ENCODE measurements at places on chromosomes 4 and X.

DNA sequence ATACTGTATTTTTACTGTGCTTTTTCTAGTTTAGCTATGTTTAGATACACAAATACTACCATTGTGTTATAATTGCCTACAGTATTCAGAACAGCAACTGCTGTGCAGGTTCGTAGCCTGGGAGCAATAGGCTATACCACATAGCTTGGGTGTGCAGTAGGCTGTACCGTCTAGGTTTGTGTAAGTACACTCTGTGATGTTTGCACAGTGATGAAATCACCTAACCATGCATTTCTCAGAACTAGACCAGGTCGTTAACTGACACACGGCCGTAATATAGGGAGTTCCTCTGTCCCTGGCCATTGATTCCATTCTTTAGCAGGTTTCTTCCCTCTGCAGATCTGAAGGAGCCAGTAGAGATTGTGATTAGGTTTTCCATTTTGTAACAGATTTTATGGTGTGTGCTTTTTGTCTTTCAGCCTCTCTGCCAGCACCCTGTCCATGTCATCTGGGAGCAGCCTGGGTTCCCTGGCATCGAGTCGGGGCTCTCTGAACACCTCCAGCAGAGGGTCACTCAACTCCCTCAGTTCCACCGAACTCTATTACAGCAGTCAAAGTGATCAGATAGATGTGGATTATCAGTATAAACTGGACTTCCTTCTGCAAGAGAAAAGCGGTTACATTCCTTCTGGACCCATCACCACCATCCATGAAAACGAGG is 59.5 kb downstream of the CLDN22 start:
- no peak for DNase-seq

DNA sequence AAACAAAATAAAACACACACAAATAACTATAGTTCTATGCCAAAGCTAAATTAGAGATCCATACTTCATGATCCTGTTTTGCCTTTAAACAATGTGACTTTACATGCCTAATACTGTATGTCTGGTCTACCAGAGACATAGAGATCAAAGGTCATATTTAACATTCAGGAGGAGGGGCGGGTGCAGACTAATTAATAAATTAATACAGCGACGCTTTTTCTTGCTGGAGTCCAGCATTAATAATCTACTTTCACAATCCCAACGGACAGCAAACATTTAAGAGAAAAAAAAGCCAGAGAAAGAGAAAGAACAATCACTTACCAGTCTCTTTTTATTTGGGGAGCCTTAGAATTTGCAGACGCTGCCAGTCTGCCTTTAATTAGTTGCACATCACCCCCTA is 509 bp downstream of the CXXC4 start:
- no peak for DNase-seq

GRCh38 chr4:142095886-142096605 is 459.7 kb downstream of the IL15 start:
- DNase-seq, result peak; percentile 89

- DNase-seq, result peak; percentile 21
Measured at GRCh38 chrX:49978176-49978575, 55.8 kb downstream of the CLCN5 start.

DNA sequence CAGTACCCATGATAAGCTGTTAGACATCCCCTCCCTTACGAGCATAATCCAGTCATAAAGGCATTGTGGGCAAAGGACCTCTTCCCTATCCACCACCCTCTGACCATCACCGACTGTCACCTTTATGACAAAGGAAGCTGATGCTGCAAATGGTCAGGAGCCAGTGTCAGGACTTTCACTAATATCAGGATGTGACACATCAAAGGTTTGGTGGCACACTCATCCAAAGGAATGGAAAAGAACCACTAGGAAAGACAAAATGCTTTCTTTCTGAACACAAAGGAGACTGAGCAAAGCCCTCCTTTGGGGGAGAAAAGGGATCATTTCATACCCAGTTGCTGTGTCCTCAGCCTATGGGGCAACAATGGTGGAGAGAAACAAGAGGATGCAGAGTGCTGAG is 66.9 kb upstream of the PROM1 start:
- DNase-seq, result peak; percentile 54

DNA sequence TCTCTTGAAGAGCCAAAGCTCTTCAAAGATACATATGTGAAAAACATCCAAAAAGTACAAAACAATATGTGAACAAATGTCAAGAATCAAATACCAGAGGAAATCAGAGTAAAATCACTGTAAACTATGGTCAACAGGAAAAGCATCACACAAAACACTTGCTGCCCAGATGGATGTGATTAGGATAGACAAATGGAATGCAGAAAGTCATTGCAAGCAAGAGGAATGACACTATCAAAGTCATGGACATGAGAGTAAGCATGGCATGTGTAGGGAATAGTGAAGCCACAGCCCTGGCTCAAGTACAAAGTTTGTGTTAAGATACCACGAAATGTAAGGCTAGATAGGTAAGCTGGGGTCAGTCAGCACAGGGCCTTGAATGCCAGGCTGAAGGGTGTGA is 37.7 kb downstream of the CLDN2 start:
- no peak for DNase-seq

- no peak for DNase-seq
Measured at GRCh38 chr4:73447671-73448070, 11.7 kb downstream of the AFP start.

DNA sequence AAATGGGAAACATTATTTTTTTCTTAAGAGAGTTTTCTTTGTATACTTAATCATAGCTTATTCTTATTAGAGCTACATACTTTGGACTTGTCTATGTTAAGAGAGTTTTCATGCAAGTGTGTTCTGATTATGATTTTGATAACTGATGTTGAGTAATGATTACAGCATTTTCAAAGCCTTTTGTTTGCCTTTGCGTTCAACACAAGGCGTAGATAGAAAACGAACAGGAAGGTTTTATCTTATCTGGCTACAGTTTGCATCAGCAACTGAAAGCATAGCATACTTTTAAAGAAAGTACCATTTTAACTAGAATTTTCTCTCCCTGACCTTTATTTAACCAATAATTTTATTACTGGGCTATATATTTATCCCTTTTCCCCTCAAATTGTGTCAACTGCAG is 51.6 kb upstream of the PDLIM5 start:
- DNase-seq, result no peak

GRCh38 chrX:119758731-119759247 is 401 bp downstream of the SOWAHD start:
- no peak for DNase-seq

GRCh38 chr4:1309261-1310010 is 19.7 kb downstream of the MAEA start:
- no peak for DNase-seq

DNA sequence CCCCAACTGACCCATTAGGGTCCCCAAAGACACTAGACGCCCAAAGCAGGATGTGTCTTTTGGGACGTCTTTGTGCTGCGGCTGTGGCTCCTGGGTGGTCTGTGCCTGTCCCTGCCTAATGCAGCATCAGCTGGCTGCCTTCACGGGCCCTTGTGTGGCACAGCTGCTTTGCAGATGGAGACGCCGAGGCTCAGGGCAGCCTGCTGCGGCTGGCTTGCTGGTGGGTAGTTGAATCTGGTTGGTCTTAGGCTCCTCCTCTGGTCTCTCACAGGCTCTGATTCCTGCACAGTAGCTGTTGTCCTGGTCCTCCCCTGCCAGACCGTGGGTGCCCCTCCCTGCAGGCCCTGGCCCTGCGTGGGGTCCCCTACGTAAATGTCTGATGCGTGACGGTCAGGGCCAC is 8.1 kb downstream of the CPZ start:
- DNase-seq, result no peak

GRCh38 chr4:169092889-169093522 is 83.0 kb upstream of the CBR4 start:
- DNase-seq, result no peak

DNA sequence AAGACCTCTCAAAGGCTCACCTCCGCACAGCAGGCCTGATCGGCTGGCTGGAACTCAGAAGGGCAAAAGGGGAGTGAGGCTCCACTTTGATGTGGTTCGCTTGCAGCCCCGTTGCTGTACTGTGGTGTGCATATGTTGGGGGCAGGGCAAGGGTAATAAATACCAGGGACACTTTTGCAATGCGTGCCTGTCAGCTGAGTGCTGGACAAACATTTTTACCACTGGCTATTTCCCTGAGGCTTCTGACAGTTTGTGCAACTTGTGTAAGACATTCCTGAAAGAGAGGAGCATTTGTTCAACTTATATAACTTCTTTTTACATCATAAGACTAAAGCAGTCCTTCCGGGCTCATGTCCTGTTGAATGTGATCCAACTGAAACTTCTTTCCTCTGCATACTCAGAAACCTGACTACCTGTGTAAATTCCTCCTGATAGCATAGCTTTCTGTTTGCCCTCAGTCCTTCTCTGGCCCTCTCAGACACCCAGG is 82.3 kb downstream of the SPRY1 start:
- DNase-seq, result no peak

DNA sequence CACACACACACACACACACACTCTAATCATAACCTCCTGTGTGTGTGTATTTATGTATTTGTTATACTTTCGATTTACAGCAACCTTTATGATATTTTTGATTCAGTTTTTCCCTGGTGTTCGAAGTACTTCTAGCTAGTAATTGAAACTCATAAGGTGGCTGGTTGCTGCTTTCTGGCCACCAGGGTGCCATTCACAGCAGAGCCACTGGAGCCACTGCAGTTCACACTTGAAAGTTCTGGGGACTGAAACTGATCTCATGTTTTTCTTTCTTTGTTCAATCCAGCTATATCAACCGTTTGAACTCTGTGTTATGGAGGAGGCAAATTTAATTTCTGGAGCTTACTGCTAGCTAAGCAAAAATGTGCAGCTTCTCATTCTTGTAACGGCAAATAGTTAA is 419.4 kb downstream of the ADGRL3 start:
- peak; percentile 10 for DNase-seq

GRCh38 chrX:72019487-72019886 is 108.8 kb downstream of the NHSL2 start:
- no peak for DNase-seq

GRCh38 chr4:30952526-30953219 is 232.5 kb downstream of the PCDH7 start:
- no peak for DNase-seq

DNA sequence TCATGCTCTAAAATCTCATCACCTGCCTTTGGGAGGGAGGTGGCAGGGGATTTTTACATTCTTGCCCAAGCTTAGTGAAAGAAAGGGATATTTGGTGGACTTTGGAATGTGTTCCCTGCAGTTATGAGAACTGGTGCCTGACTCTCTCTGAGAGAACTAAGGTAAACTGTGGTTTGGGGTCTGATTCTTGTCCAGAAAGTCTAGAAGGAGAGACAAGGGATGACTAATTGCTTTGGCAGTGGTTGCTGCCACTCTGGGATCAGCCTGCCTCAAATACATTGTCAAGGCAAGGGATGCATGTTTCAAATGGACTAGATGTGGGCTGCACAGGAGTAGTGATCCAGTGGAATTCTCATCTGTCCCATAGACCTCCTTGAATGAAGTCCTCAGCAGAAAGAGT is 115.2 kb downstream of the DDIT4L start:
- peak; percentile 65 for DNase-seq

DNA sequence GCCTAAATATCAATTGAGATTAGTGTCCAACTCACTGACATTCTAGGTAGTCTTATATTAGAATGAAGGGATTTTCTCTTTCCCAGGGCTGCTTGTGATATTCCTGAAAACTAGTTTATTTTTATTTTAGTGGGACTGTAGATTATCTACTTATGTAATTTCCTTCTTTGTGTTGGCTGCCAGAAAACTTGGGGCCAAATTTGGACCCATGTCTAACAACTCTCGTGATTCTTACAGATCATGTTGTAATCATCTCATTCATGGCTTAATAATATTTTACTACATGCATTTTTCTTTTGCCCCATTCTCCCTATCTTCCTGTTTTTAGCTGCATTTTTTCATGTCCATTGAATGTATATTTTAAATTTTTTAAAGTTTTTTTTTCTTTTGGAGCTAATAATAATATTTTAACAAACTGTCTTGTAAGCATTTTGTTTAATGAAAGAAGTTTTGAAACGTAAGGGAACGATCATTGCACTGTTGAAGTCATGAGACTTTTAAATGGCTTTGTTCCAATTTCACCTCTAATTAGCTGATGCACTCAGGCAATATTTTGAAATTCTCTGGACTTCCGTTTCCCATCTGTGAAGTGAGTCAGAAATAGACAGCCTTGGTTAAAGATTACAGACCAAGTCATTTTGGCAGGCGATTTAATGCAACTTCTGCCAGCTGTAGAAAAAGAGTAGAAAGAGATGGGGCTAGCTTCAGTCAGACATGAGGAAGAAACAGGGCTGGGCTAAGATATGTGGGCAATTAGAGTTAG is 14.3 kb upstream of the TDO2 start:
- DNase-seq, result peak; percentile 82

- DNase-seq, result peak; percentile 13
Measured at GRCh38 chrX:146481735-146482134, 327.8 kb upstream of the CXorf51B start.

DNA sequence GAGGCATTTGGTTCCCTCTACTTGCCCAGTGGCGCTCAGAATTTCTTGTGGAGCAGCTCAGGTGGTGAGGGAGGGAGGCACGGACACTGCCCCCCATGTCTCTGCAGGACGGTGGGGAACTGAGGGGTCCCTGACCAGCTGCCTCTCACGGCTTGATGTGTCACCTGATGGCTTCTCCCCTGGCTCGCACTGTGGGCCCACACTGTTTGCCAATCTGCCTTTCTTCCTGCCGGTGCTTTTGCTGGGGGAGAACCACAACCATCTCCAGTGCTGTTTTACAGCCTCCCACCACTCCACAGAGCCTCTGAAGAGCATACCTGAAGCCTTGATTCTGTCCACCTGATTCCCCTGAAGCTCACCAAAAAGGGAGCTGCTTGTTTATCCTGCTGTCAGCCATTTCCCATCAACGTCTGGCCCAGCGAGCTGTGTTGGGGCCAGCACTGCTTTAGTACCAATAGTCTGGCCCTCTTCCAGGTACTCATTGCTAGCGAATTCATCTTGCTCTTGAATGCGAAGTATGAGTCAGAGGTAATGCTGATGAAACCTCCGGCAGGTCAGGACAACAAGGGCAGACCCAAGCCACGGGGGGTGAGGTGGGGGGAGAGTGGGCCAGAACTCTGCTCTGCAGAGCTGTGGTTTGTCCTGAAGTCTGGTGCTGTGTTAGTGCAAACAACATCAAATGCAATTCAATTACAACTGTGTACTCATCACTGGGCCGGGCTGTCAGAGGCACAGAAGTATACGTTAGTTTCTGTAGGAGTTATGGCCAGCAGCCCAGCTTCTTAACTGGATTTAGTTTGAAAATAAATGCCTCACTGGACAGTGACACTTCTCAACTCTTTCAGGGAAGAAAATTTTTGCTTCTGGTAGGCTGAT is 208.3 kb upstream of the JADE1 start:
- peak; percentile 95 for DNase-seq

- no peak for DNase-seq
Measured at GRCh38 chr4:8525383-8526120, 54.6 kb upstream of the GPR78 start.

GRCh38 chr4:146585761-146586333 is 52.8 kb upstream of the POU4F2 start:
- DNase-seq, result peak; percentile 53

DNA sequence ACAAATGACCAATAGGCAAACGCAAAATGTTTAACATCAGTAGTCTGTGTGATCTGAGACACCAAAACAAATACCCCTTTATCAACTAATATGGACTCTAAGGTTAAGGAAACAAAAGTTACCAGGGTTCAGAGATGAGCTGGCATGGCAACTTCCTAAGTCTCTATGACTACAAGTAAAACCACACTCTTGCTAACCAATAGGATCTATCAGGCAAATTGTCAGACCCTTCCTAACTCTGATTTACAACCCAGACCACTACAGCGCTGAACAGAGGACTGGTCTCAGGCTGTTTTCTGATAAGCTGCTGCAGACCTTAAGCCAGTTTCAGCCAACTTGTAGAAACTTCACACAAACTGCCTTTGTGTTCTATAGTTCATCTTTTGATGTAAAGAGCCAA is 608.0 kb downstream of the TLL1 start:
- DNase-seq, result peak; percentile 29
